Tongue (tissue), 3 donors: ENCODE measurements at places on chromosomes 4 and X.

DNA sequence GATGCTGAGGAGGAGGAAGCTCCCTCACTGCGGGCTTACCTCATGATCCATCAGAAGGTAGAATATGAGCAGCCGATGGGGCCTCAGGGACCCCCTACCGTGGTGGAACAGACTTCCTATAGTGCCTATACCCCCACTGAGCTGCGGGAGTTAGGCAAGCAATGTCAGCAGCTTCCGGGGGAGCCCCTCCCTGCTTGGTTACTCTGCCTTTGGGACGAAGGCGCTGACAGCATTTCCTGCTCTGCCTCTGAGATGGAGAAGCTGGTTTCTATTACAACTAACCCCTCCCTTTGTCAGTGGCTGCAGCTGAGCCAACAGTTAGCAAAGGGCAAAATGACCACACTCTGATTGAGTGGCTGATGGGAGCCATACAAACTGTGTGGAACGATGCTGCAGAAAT, 430.7 kb downstream of the IDS start:
- peak; percentile 48 for DNase-seq

DNA sequence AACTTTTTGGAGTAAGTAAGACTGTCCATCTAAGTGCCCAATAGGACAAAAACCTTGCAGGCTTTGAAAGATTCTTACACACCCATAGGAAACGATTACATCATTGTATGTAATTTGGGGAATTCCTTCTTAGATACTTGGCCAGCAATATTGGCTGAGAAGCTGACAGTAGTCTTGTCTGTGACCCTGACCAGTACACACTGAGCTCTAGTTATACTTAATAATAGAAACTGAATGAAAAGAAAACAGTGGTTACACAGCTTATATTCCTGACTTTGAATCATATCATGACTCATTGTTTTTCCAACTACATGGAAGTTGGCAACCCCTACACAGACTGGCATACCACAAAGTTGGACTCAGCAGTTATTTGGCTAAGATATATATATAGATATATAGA, 7.1 kb upstream of the TLR2 start:
- DNase-seq = no peak

GRCh38 chrX:11059933-11060332, 51.2 kb upstream of the HCCS start:
- DNase-seq = no peak

- DNase-seq = no peak
Observed at GRCh38 chrX:20455001-20455400, 188.3 kb upstream of the RPS6KA3 start.

GRCh38 chr4:182089326-182089725, 153.9 kb upstream of the TENM3 start:
- no peak for DNase-seq

DNA sequence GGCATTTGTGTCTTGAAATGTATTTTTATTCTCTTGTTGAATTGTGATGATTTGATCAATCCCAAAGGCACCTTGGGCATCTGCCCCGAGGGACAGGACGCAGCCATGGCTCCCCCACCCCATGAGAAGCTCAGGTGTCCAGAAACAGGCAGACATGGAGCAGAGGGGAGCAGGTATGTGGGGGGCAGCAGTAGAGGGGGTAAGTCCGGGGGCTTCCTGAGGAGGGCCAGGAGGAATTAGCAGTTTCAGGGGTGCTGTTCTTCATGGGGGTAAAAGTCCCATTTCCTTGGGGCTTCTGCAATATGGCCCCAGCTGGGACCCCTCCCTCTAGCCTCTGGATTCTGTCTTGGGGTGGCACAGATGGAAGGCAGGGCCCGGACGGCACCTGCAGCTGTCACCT, 67.0 kb upstream of the HMX1 start:
- no peak for DNase-seq

DNA sequence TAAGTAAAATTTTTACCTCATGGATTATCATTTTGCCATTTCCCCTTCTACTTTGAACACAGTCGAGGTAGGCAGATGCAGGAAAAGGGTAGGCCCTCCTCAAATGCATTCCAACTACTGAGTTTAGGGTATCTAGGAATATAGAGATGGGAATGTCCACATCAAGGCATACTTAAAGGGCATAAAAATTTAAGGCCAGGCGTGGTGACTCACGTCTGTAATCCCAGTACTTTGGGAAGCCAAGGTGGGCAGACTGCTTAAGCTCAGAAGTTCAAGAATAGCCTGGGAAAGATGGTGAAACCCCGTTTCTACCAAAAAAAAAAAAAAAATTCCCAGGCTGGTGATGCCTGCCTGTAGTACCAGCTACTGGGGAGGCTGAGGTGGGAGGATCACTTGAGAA, 146.5 kb downstream of the PDGFC start:
- no peak for DNase-seq
